ENCODE measurements at places on chromosomes 3 and 15. TPM values are rescaled to one million over a fixed set of nuclear protein-coding genes. Genes with fewer than 3 reads are reported as not detected.
A peak's percentile ranks its signal among the peaks of the same experiment; 100 is the strongest.

The IGSF11 gene
- total RNA-seq: 1.3 TPM

The ARRDC4 gene
- total RNA-seq: 48.7 TPM

DNA sequence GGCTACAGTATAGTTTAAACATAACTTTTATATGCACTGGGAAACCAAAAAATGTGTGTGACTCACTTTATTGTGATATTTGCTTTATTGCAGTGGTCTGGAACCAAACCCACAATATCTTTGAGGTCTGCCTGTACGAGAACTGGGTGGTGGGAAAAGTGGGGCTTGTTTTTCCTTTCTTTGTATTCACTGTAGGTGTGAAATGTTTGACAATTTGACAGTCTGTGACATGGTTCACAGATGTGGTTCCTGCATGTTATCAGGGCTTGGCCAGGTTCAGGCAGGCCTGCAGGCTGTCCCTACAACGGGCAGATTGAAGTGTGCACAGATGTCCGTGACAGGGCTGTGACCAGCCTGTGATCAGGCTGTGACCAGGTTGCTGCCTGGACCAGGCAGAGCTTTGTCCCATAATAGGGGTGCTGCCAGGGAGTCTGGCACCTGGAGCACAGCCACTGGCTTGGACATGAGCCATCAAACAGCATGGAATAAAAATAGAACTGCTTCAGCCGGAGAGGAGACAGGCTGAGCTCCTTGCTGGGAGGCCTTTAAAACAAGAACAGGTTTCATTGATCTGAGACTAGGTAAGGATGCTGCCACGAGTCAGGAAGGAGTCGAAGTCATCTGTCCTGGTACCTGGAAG, 61.0 kb downstream of the KLF13 start:
- H3K4me3 ChIP-seq: no peak overlapping the region
- no peaks in the 10 kb centered on the region for H3K36me3 ChIP-seq
- peak overlapping the region; percentile 48 for H3K27ac ChIP-seq
- DNase-seq: no peak
- H3K4me1 ChIP-seq: no peaks in the 10 kb centered on the region
- H3K27me3 ChIP-seq: no peaks in the 10 kb centered on the region

- no peaks in the 10 kb centered on the region for H3K27me3 ChIP-seq
- DNase-seq: no peak
- H3K27ac ChIP-seq: no peak overlapping the region
- H3K36me3 ChIP-seq: no peaks in the 10 kb centered on the region
- H3K4me1 ChIP-seq: no peaks in the 10 kb centered on the region
- no peak overlapping the region for H3K4me3 ChIP-seq
Measured at GRCh38 chr3:3603351-3603750, 195.9 kb upstream of the LRRN1 start.

DNA sequence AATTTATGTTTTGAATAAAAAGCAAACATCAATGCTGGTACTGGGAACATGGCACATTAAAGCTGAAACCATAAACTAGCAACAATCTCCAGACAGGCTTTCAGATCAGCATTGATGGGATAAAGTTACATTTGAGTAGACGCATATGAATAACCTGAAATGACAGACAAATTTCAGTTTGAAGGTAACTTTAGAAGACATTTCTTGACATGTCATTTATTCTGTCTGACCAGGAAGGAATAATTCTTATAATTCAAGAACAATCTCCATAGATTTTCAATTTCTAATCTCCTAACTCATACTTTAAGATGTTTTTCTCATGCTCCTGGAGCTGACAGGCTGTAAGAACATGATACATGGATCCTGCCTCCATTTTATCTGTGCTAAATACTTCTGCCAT, 69.8 kb downstream of the PLCH1 start:
- H3K4me3 ChIP-seq: no peak overlapping the region
- H3K4me1 ChIP-seq: no peaks in the 10 kb centered on the region
- no peaks in the 10 kb centered on the region for H3K27me3 ChIP-seq
- no peak for DNase-seq

- H3K27me3 ChIP-seq: no peaks in the 10 kb centered on the region
- H3K4me3 ChIP-seq: no peak overlapping the region
- no peaks in the 10 kb centered on the region for H3K36me3 ChIP-seq
- no peak overlapping the region for H3K27ac ChIP-seq
Measured at GRCh38 chr3:111084911-111085310, 13.3 kb downstream of the NECTIN3 start.

The IL17RE gene
- total RNA-seq: 8.5 TPM

GRCh38 chr15:67358391-67358790, 103.8 kb downstream of the IQCH start:
- no peaks in the 10 kb centered on the region for H3K4me1 ChIP-seq
- no peaks in the 10 kb centered on the region for H3K27me3 ChIP-seq
- no peaks in the 10 kb centered on the region for H3K36me3 ChIP-seq
- H3K4me3 ChIP-seq: no peak overlapping the region

- DNase-seq: no peak
- H3K27ac ChIP-seq: no peak overlapping the region
- H3K4me1 ChIP-seq: peaks cover 2% of the 10 kb centered on the region
- H3K4me3 ChIP-seq: no peak overlapping the region
Measured at GRCh38 chr3:140859592-140860336, 81.9 kb upstream of the SLC25A36 start.

DNA sequence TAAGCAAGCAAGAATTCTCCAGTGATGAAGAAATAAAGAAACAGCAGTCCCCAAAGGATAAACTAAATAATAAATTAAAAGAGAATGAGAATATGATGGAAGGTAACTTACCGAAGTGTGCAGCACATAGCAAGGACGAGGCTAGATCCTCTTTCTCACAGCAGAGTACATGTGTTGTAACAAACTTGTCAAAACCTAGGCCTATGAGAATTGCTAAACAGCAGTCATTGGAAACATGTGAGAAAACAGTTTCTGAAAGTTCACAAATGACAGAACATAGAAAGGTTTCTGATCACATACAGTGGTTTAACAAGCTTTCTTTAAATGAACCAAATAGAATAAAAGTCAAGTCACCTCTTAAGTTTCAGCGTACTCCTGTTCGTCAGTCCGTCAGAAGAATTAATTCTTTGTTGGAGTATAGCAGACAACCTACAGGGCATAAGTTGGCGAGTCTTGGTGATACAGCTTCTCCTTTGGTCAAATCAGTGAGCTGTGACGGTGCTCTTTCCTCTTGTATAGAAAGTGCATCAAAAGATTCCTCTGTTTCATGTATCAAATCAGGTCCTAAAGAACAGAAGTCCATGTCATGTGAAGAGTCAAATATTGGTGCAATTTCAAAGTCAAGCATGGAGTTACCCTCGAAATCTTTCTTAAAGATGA, 4.5 kb upstream of the SCG5 start:
- no peak for DNase-seq
- H3K4me1 ChIP-seq: no peaks in the 10 kb centered on the region
- H3K4me3 ChIP-seq: no peak overlapping the region
- H3K36me3 ChIP-seq: no peaks in the 10 kb centered on the region
- no peak overlapping the region for H3K27ac ChIP-seq

GRCh38 chr15:75836959-75837334, 6.3 kb upstream of the UBE2Q2 start:
- H3K27ac ChIP-seq: no peak overlapping the region
- no peaks in the 10 kb centered on the region for H3K27me3 ChIP-seq
- no peak for DNase-seq
- no peak overlapping the region for H3K4me3 ChIP-seq

DNA sequence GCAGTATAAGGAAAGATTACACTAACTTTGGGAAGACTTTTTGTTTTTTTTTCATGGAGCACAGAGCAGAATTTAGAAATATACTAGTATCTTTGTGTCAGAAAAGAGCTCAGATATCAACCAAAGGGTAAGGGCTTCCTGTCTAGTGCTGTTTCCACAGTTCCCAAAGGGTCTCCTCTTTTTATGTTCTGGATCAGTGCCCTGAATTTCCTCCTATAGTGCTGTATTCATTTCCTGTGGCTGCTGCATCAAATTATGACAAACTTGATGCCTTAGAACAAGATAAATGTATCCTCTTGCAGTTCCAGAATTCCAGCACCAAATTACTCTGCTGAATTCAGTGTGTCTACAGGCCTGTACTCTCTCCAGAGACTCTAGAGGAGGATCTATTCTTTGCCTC, 219.8 kb upstream of the THRB start:
- H3K27me3 ChIP-seq: no peaks in the 10 kb centered on the region
- no peak for DNase-seq
- H3K4me1 ChIP-seq: no peaks in the 10 kb centered on the region
- H3K27ac ChIP-seq: no peak overlapping the region

GRCh38 chr3:185263423-185263822, 9.6 kb upstream of the EHHADH start:
- H3K36me3 ChIP-seq: no peaks in the 10 kb centered on the region
- no peaks in the 10 kb centered on the region for H3K27me3 ChIP-seq
- no peak overlapping the region for H3K27ac ChIP-seq
- DNase-seq: no peak

Data from kidney (tissue), 22 donors.